Aorta (tissue), 5 donors: ENCODE measurements at places on chromosomes 13 and 19. TPM values are rescaled to one million over a fixed set of nuclear protein-coding genes. Genes with fewer than 3 reads are reported as not detected.

Gene C19orf33
- 2.2 TPM for total RNA-seq

Gene OR4F17
- not detected for total RNA-seq

Gene ZNF491
- 3.1 TPM for total RNA-seq

Gene ZNF888
- total RNA-seq, result 5.0 TPM

Gene ADPRHL1
- total RNA-seq, result 10.8 TPM

DNA sequence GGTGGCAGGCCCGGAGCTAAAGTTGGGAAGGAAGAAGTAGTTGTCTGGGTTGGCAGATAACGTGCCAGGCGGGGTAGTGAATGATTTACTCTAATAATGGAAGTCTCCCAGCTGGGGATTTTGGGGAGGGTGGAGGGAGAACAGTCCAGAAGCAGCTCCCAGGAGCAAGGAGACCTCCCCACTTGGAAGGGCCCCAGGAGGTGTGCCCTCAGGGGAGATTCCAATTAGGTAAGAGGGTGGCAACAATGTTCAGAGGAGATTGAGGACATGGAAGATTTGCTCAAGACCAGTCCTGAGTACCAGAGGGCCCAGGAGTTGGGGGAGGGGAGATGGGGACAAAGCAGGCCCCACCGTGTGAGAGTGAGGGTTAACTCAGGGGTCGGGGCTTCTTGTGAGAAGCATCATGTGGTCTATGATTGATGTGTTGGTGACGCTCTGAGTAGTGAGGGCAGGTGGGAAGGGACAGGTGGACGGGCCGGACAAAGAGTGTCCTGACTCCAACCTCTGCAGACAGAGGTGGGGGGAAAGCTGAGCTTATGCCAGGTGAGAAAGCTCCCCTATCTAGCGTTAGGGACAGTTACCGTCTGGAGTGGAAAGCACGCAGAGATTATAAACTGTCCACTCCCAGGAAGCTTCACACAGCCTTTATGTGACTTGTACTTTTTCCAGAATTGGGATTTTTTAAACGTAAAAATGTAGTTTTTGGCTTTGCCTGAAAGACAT lies 3.5 kb downstream of the SPINT2 start:
- DNase-seq, result no peak
- peak overlapping the region; percentile 95 for H3K27ac ChIP-seq
- H3K4me1 ChIP-seq, result peaks cover 5% of the 10 kb centered on the region
- no peaks in the 10 kb centered on the region for H3K36me3 ChIP-seq

- H3K27ac ChIP-seq, result peak overlapping the region; percentile 67
- DNase-seq, result no peak
- no peak overlapping the region for H3K4me3 ChIP-seq
- no peaks in the 10 kb centered on the region for H3K36me3 ChIP-seq
- no peaks in the 10 kb centered on the region for H3K4me1 ChIP-seq
- H3K27me3 ChIP-seq, result no peaks in the 10 kb centered on the region
These were observed 384.5 kb upstream of the GPC6 start for GRCh38 chr13:92842145-92842544.

- no peak for DNase-seq
- H3K36me3 ChIP-seq, result no peaks in the 10 kb centered on the region
- no peaks in the 10 kb centered on the region for H3K27me3 ChIP-seq
- H3K4me1 ChIP-seq, result no peaks in the 10 kb centered on the region
- H3K27ac ChIP-seq, result no peak overlapping the region
These were observed 1954.5 kb upstream of the PCDH20 start for GRCh38 chr13:63370101-63370500.

GRCh38 chr13:93767917-93768409 lies 541.4 kb downstream of the GPC6 start:
- H3K4me3 ChIP-seq, result no peak overlapping the region
- peaks cover 4% of the 10 kb centered on the region for H3K4me1 ChIP-seq
- no peak for DNase-seq

GRCh38 chr19:41649827-41650226 lies 23.0 kb upstream of the CEACAM4 start:
- H3K27ac ChIP-seq, result no peak overlapping the region
- no peaks in the 10 kb centered on the region for H3K36me3 ChIP-seq
- H3K4me3 ChIP-seq, result no peak overlapping the region
- H3K27me3 ChIP-seq, result no peaks in the 10 kb centered on the region

GRCh38 chr13:23956106-23956505 lies 58.8 kb upstream of the C1QTNF9B start:
- H3K4me3 ChIP-seq, result no peak overlapping the region
- H3K36me3 ChIP-seq, result no peaks in the 10 kb centered on the region
- no peak overlapping the region for H3K27ac ChIP-seq

DNA sequence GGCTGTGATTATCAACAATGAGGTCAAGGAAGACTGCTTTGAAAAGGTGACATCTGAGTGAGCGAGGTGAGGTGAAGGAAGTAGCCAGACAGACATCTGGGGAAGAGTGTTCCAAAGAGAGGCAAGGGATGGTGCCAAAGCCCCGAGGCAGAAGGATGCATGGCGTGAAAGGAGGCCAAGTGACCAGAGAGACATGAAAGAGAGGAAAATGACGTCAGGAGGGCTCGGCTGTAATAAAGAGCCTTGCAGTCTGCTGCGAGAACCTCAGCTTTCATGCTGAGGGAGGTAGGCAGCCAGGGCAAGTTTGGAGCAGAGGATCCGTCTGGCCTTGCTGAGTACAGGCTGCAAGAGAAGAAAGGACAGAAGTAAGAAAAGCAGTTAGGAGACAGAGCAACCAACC lies 50.8 kb downstream of the FOXO1 start:
- peaks cover 5% of the 10 kb centered on the region for H3K4me1 ChIP-seq
- no peak overlapping the region for H3K4me3 ChIP-seq
- H3K27me3 ChIP-seq, result no peaks in the 10 kb centered on the region
- no peak for DNase-seq

DNA sequence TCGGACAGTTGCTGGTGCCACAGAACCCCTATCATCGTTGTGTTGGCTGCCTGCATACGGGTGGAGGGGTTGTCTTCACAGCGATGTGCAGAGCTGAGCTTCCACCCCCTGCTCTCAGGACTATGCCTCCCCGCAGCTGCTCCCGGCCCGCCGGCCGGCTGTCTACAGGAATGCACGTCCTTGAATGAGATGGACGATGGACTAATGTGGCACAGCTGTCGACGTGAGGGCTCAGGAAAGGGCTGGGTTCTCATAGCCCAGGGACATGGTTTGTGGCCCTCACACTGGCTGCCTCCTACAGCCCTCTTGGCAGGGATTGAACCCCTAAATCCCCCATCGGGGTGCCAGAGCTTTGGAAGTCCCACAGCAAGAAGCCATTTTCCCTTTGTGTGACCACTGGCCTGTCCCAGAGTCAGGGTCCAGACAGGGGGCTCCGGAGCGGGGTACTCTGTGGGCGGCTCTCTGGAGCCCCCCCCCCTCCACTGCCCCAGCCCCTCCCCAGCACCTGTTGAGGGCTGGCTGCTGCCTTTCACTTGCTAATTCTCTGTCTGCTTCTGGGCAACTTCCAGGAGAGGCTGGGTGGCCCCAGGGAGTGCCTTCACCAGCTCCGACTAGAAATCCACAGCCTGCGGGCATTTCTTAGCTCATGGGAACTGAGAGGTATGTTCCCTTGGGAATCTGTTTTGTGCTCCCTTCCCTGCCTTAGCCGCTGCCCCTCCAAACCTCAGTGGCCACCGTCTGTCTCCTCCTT lies 40.2 kb downstream of the TSSK6 start:
- DNase-seq, result no peak
- H3K27me3 ChIP-seq, result no peaks in the 10 kb centered on the region
- no peak overlapping the region for H3K4me3 ChIP-seq
- no peak overlapping the region for H3K27ac ChIP-seq

DNA sequence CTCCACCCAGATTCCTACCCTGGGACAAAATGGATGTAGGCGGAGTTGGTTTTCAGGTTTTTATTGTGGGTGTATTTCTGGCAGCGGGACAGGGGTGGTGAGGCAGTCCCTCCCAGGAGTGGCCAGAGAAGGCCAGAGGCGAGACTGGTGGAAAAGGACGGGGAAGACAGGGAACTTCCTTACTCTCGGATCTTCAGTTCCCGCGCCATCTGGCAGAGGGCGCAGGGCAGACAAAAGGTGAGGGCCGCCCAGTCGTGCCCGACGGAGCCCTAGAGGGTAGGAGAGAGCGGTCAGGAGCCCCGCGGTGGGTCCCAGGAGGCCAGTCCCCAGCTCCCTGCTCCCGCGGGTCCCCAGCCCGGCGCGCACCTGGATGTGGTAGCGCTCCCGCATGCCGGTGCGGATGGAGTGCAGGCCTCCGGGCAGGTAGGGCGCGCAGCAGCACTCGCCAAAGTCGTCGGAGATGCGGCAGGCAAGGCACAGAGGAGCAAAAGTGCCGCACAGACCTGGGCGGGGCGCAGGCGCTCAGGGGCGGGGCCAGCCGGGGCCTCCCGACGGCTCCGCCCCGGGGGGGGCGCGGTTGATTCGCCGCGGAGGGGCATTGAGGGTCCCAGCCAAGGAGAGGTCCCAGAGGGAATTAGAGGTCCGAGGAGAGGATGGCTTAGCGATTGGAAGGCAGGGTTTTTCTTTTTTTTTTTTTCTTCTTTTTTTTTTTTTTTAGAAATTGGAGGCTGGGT lies 3.0 kb downstream of the CNFN start:
- no peak overlapping the region for H3K27ac ChIP-seq
- peak; percentile 72 for DNase-seq
- no peaks in the 10 kb centered on the region for H3K27me3 ChIP-seq
- H3K36me3 ChIP-seq, result no peaks in the 10 kb centered on the region
- no peak overlapping the region for H3K4me3 ChIP-seq
- H3K4me1 ChIP-seq, result no peaks in the 10 kb centered on the region

- H3K27me3 ChIP-seq, result no peaks in the 10 kb centered on the region
- no peak overlapping the region for H3K27ac ChIP-seq
- no peak overlapping the region for H3K4me3 ChIP-seq
These were observed 178.6 kb downstream of the RBM26 start for GRCh38 chr13:79227418-79227817.

GRCh38 chr13:36382030-36382429 lies 35.8 kb upstream of the SPART start:
- no peak for DNase-seq
- H3K27me3 ChIP-seq, result no peaks in the 10 kb centered on the region
- H3K36me3 ChIP-seq, result no peaks in the 10 kb centered on the region
- no peak overlapping the region for H3K4me3 ChIP-seq

DNA sequence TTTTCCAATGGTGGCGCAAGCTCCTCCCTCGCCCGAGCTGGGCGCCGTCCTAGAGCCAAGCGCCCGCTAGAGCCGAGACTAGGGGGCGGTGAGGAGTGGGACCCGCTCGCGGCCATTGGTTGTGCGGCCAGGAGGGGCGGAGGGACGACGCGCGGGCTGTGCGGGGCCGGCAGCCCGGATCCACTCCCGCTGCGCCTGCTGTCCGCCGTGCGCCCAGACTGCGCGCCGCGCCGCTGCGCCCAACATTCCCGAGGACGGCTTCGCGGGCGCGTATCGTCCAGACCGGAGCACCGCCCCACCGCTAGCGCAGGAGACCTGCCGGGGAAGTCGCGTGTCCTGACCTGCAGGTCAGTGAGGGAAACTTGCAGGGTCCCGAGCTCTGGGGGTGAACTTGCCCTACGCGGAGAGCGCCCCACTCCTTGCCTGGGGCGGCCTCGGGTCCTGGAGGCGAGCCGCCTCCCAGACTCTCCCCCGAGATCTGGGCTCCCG lies at the start of gene SERTM1:
SERTM1 (plus strand) TSS at position 183 of the 489 bp plus-strand sequence. CDS start 21,059 bp downstream, outside the sequence.
- no peak within 1 kb of the TSS for H3K4me3 ChIP-seq
- H3K27me3 ChIP-seq, result no peaks in the 10 kb centered on the region
- H3K4me1 ChIP-seq, result no peaks in the 10 kb centered on the region
- no peak within 1 kb of the TSS for H3K27ac ChIP-seq
- no peaks in the 10 kb centered on the region for H3K36me3 ChIP-seq

GRCh38 chr13:19178901-19179593 lies 2.6 kb downstream of the TUBA3C start:
- H3K36me3 ChIP-seq, result no peaks in the 10 kb centered on the region
- H3K4me1 ChIP-seq, result no peaks in the 10 kb centered on the region
- no peak for DNase-seq
- no peaks in the 10 kb centered on the region for H3K27me3 ChIP-seq
- H3K27ac ChIP-seq, result no peak overlapping the region
- no peak overlapping the region for H3K4me3 ChIP-seq

DNA sequence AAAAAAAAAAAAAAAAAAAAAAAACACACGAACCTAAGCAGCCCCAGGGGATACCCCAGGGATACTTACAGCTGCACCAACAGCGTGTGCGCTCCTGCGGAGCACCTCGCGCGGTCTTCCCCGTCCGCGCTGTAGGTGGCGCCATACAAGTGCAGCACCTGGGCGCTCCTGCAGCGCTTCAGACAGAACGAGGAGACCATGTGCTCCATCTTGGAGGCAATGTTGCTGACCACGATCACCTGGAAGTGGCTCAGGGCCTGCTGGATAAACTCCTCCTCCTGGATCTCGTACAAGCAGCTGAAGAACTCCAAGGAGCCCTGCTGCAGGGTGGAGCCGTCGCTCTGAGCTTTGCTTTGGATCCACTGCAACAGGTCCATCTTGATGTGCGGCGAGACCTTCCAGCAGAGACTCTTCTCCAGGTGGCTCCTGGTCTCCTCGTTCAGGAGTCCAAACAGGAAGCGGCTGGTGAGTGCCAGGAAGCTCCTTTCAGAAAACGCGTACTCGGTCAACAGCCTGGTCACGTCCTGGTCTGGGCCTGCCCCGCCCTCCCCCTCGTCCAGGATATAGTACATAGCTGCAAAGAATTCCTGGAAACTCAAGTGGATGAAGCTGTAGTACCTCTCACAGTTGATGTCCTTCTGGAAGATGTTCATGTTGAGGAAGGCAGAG lies 14.5 kb downstream of the NLRP12 start:
- no peaks in the 10 kb centered on the region for H3K4me1 ChIP-seq
- no peaks in the 10 kb centered on the region for H3K27me3 ChIP-seq
- no peak overlapping the region for H3K27ac ChIP-seq
- no peak for DNase-seq

- H3K4me3 ChIP-seq, result no peak overlapping the region
- H3K4me1 ChIP-seq, result no peaks in the 10 kb centered on the region
- peaks cover 6% of the 10 kb centered on the region for H3K36me3 ChIP-seq
- H3K27me3 ChIP-seq, result no peaks in the 10 kb centered on the region
These were observed 18.3 kb downstream of the NCLN start for GRCh38 chr19:3203805-3204645.

DNA sequence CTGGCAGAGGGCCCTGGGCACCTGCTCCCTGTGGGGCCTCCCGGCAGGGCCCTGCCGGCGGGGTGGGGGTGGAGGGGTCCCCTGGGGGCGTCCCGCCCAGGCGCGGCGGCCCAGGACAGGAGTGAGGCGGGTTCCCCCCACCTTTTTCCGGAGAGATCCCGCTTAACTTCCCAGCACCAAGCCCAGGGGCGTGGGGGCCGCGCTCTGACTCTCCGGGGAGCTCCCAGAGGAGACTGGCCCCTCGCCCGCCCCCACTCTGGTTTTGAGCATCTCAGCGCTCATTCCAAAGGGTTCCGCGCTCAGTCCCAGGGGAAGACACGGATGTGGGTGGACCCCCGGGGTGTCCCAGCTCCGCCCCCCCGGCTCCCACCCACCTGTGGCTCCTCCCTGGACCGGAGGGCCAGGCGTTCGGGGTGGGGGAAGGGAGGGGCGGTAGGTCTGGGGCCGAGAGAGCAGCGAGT lies 476 bp downstream of the C2CD4C start:
- H3K27me3 ChIP-seq, result no peaks in the 10 kb centered on the region
- peak overlapping the region; percentile 42 for H3K4me3 ChIP-seq
- H3K36me3 ChIP-seq, result no peaks in the 10 kb centered on the region
- H3K27ac ChIP-seq, result no peak overlapping the region
- peak; percentile 77 for DNase-seq

GRCh38 chr13:23984546-23984945 lies 87.2 kb upstream of the C1QTNF9B start:
- no peaks in the 10 kb centered on the region for H3K4me1 ChIP-seq
- H3K27me3 ChIP-seq, result no peaks in the 10 kb centered on the region
- H3K36me3 ChIP-seq, result no peaks in the 10 kb centered on the region
- H3K4me3 ChIP-seq, result no peak overlapping the region

- no peak overlapping the region for H3K27ac ChIP-seq
- no peaks in the 10 kb centered on the region for H3K27me3 ChIP-seq
- no peak for DNase-seq
- no peak overlapping the region for H3K4me3 ChIP-seq
These were observed 7.1 kb downstream of the LAMP1 start for GRCh38 chr13:113304121-113304520.
